Left kidney (tissue), 8 donors: ENCODE measurements at places on chromosomes 3 and 15. TPM values are rescaled to one million over a fixed set of nuclear protein-coding genes. Genes with fewer than 3 reads are reported as not detected.

DNA sequence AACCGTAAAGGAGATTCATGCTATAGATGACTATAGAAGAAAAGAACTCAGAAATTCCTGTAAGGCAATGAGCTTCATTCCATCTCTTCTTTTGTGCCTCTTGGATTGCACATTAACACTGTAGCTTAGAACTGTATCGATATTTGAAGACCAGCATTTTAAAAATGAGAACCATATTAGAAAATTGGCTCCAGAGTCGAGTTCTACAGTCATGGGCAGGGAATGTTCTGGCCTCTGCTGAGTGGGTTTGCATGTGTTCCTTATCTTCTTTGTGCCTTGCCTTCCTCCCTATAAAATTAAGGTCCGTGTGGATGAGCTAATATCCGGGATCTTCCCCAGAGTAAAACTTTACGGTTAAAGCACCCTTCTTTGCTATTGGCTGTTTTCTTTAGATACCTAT lies 77.4 kb upstream of the PLCL2 start:
- no peak for DNase-seq

- DNase-seq: no peak
These were observed 86.5 kb upstream of the PFN2 start for GRCh38 chr3:150057227-150057626.

- no peak for DNase-seq
These were observed 142.3 kb downstream of the CHST2 start for GRCh38 chr3:143261848-143262247.

DNA sequence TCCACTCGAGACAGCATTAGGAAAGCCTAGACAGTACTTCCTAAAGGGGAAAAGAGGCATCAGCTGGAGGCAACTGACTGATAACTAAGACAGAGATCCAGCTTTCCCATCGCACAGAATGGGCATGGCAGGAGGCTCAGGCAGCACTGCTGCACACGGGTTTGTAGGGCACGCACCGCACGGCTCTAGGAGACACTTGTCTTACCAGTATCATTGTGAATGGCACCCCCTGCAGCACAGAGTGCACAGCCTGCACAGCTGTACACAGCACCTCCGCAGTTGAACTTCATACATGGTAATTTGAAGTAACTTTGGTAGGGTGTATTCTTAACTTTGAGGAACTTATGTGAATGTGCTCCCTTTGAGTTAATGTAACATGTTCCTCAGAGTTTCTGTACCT lies 281.6 kb downstream of the PLCL2 start:
- no peak for DNase-seq

- no peak for DNase-seq
These were observed 68.9 kb downstream of the IFT80 start for GRCh38 chr3:160330109-160330508.

GRCh38 chr3:15676259-15676658 lies 74.7 kb downstream of the BTD start:
- DNase-seq: no peak

GRCh38 chr15:61133361-61133760 lies 95.7 kb downstream of the RORA start:
- no peak for DNase-seq

GRCh38 chr3:84194029-84194428 lies 764.8 kb upstream of the CADM2 start:
- DNase-seq: no peak

GRCh38 chr3:12158387-12159226 lies at the start of gene TIMP4:
Gene TIMP4 (minus strand): TSS chr3:12158912. CDS start chr3:12158840, 72 bp downstream.
- no peak for DNase-seq

GRCh38 chr3:24828551-24828950 lies 333.9 kb upstream of the THRB start:
- no peak for DNase-seq

DNA sequence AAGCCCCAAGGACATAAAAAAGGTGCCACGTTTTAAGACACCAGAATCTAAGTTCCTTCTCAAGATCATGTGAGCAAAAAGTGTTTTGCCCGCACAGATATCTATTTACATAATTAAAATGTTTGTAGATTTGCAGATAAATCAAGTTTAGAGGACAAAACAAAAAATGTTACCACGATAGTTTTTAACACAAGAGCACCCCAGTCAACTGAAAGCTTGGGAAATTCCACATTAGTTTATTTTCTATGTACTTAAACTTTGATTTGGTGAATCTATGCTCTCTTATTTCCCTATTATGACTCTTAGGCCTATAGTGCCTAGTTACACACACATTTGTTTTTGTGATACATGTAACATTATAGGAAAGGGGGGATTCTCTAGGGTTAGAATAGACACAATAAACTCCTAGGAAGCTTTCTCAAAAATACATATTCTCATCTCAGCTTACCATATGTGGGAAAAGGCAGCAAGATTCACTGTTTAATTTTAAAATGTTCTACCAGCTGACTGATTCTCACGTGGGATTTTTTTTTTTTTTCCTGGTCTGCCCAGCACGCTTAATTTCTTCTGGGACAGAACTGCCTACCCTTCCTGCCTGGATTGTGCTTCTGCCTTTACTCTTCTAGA lies 8.4 kb upstream of the LEKR1 start:
- DNase-seq: no peak

CCDC32 gene
- polyA plus RNA-seq: 31.8 TPM

GLDN gene
- 0.28 TPM for polyA plus RNA-seq

ROPN1 gene
- polyA plus RNA-seq: 0.25 TPM

FSD2 gene
- 0.12 TPM for polyA plus RNA-seq

TMEM40 gene
- 2.2 TPM for polyA plus RNA-seq

C3orf85 gene
- 17.9 TPM for polyA plus RNA-seq

SLC9C1 gene
- 1.2 TPM for polyA plus RNA-seq

TEX9 gene
- polyA plus RNA-seq: 36.9 TPM
